ENCODE measurements at places on chromosomes 1 and 21. TPM values are rescaled to one million over a fixed set of nuclear protein-coding genes. Genes with fewer than 3 reads are reported as not detected.

DNA sequence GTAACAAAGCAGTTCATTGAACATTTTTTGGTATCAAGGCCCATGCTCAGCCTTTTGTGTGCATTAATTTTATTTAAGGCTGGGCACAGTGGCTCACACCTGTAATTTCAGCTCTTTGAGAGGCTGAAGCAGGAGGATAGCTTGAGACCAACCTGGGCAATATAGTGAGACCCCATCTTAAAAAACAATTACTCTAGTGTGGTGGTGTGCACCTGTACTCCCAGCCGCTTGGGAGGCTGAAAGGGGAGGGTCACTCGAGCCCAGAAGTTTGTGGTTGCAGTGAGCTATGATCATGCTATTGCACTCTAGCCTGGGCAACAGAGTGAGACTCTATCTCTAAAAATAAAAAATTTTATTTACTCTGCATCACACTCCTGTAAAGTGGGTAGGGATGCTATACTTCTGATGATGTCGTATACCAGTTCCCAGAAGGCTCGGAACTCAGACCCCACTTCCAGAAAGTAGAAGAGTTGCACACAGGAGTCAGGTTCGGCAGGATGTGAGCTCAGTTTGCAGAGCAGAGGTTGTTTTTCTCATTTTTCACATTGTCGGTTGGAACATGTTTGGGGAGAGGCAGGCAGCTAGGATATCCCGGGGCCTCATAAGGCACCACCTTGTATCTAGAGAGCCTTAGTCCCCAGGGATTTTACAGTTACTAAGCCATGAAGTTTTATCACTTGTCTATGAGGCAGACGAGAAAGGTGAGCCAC is 144.6 kb downstream of the GALNT2 start:
- peak; percentile 49 for DNase-seq

GRCh38 chr21:10466200-10466599 is 55.2 kb upstream of the TPTE start:
- no peak for DNase-seq

- DNase-seq, result no peak
These were observed 15.6 kb upstream of the CDCP2 start for GRCh38 chr1:54168206-54168965.

DNA sequence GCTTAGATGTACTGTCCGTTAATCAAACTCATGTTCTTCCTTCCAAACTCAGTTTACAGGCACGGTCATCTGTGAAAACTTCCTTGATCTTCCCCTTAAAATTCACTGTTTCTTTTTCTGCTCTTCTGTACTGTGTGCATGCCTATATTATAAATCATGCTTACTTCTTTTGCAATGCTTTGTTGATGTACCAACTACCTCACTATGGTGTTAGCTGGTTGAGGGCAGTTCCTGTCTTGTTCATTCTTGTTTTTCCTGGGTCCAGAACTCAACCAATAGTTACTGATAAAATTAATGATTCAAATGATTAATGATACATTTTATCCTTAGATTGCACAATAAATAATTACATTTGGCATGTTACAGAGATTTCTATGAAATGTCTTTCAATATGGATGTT is 163.8 kb downstream of the CHRM3 start:
- DNase-seq, result no peak

GRCh38 chr1:54678776-54679643 is 36.7 kb upstream of the TTC4 start:
- no peak for DNase-seq

- DNase-seq, result no peak
These were observed at the start of gene COL18A1 for GRCh38 chr21:45404730-45405270. TSS of gene COL18A1 (plus strand) at chr21:45405165. CDS start at chr21:45405231, 66 bp downstream.

DNA sequence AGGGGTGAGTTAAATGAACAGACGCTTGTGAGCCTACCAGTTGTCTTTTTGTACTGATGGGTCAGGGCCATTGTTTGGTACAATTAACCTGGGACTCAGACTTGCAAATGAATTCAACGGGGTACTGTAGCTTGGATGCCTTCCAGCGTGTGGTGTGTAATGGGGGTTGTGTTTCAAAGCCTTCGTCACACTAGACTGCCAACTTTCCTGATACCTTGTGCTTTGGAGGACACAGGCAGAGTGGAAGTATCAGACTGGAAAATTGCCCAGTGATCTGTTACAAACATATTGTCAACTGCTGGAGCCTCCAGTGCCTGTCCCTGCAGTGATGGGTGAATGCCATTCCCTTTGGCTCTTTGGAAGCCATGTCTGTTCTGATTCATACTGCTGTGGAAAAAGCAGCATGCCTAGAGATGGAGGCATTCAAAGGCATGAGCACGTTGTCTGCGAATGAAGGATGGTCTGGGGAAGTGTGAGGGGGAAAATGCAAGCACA is 384.5 kb downstream of the LMX1A start:
- no peak for DNase-seq

- DNase-seq, result no peak
These were observed 111.4 kb upstream of the VANGL1 start for GRCh38 chr1:115530407-115530806.

GRCh38 chr1:9985001-9985400 is 12.0 kb upstream of the RBP7 start:
- DNase-seq, result no peak

DNA sequence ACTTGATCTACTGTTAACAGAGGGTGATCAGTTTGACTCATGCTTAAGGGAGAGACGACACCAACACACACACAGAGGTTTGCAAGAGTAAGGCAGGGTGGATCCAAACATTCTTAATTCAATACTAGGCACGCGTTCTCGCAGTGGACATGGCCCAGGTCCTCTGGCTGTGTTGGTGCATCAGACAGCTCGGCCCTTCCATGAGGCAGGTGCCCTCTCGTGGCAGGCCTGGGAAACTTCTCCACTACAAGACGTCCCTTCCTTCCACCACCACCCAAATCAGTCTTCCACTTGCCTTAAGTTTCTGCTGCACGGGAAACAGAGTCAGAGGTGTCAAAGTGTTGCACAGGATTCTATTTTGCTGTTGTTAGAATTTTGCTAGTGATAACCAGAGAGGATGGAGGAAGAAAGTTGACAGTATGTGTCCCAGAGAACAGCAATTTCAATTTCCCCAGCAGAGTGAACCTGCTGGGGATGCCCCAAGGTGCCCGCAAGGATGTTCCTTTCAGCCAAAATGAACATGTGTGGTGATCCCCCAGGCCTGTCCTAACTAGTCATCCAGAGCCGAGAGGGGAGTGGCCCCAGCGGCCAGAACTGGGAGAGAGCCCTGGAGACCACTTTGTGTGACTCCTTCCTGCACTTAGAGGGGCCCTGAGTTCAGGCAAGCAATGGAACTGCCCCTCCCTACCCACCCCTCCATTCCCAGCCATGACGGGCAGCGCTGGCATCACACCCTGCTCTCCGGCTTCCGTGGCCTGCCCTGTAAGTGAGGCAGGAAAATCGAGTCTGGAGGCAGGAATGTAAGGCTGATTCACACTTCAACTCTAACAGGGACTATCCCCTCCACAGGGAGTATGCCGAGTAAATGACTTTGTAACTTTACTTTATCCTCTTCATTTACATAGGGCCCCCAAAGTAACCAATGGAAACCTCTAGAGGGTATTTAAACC is 34.8 kb downstream of the MX1 start:
- peak; percentile 67 for DNase-seq

DNA sequence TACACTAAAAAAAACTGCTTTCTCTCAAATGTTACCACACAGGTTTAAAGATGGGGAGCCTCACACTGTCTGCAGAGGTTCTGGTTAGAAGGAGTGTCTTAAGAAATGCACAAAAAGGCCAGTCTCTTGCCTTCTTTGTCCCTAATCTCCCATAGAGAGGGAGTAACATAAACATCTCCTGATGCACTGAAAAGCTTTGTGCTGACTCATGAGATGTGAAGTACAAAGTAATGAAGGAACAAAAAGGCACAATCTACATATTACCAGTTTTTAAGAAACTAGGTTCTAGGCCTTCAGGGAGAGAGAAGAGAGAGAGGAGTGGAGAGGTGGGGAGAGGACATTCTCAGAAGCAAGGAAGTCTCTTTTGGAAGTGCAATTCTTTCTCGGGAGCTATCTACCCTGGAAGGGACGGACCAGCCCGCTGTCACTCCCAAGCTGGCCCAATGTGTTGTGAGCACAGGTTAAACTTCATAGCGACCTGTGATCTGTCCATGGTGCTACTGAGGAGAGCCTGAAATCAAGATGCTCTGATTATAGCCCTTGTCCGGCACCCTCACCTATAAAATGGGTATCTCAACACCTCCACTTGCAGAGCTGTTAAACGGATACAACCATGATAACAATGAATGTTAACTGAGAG is 458.1 kb downstream of the DISC1 start:
- no peak for DNase-seq

GRCh38 chr1:89274411-89274857 is 1.8 kb upstream of the GBP5 start:
- DNase-seq, result no peak

DNA sequence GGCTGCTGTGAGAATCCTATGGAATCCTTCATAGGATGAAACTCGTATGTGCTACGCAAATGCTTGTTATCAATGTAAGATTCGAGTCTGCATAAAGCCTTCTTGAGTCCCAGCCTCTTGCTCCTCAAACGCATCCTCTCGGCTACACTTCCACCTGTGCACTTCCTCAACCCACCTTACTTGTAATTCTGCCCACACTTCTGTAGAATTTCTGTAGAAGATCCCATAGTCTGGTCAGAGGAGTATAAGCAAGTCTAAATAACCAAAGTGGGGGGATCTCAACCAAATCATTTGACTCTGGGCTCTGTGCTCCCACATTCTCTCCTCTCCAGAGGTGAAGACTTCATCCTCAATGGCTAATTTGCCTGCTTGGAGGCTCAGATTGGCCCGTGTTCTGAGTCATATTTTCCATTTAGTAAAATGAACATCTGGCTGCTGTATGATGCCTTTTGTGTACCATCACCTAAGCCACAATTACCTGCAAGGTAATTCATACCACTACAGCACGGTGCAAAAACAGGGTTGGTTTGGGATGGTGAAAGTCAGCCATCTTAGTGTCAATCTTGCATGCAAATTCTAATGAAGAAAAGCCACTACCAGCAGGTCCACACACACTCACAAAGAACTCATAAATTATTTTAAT is 63.2 kb downstream of the ITPKB start:
- peak; percentile 63 for DNase-seq

The CALML6 gene
- total RNA-seq, result 5.1 TPM

The TLR5 gene
- not detected for total RNA-seq

The ADAM30 gene
- not detected for total RNA-seq

The RASAL2 gene
- total RNA-seq, result 0.27 TPM

The NR1I3 gene
- total RNA-seq, result not detected

The ADAMTSL4 gene
- total RNA-seq, result not detected
